ENCODE measurements at places on chromosomes 3 and 15. TPM values are rescaled to one million over a fixed set of nuclear protein-coding genes. Genes with fewer than 3 reads are reported as not detected.

DNA sequence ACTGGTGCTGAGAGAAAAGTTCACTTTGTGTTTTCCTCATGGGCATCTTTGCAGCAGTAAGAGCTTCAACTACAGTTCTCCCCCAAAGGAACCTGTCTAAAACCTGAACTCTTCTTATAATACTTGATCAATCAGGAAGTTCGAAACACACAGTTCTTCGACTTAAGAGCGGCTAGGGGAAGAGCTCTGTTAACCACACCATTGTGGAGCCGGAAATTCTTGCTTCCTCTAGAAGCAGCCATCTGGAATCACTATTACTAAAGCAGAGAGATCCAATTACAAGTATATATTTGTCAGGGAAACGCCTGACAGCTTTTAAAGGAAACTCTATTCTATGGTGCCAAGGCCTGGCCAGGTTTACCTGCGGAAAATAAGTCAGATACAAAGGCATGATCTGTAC, 337.3 kb upstream of the CBLB start:
- DNase-seq = peak; percentile 94
- peak overlapping the region; percentile 25 for H3K4me3 ChIP-seq
- no peaks in the 10 kb centered on the region for H3K27me3 ChIP-seq
- H3K4me1 ChIP-seq = peaks cover 37% of the 10 kb centered on the region

GRCh38 chr3:112302150-112302830, 8.3 kb upstream of the SLC9C1 start:
- no peaks in the 10 kb centered on the region for H3K27me3 ChIP-seq
- peaks cover 25% of the 10 kb centered on the region for H3K4me1 ChIP-seq
- H3K36me3 ChIP-seq = no peaks in the 10 kb centered on the region
- DNase-seq = peak; percentile 22

DNA sequence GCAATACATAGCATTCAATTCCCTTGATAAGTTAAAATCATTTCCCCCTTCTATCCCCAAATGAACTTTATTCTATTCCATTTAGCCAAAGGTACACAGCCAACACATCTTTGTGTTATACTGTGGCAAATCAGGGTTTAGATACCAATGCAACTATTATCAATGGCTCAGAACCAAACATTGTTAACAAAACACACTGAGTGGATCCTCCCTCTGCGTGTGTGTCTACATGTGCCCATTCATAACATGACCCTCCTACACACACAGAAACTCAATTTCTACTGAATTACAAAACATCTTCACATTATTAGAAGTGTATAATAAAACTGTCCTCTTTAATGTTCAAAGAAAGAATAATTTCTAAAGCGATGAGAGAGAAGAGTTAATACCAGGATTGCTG, 1.3 kb downstream of the TTBK2 start:
- peak overlapping the region; percentile 81 for H3K4me3 ChIP-seq
- DNase-seq = no peak
- no peak overlapping the region for H3K27ac ChIP-seq

The CHRFAM7A gene
- not detected for total RNA-seq

The CADM2 gene
- total RNA-seq = 3.7 TPM

GRCh38 chr3:114455432-114455831, 161.6 kb downstream of the TIGIT start:
- H3K27ac ChIP-seq = no peak overlapping the region
- no peaks in the 10 kb centered on the region for H3K36me3 ChIP-seq
- H3K27me3 ChIP-seq = no peaks in the 10 kb centered on the region
- DNase-seq = no peak

GRCh38 chr3:141405025-141405424, 36.7 kb downstream of the ZBTB38 start:
- no peak overlapping the region for H3K27ac ChIP-seq
- peaks cover 9% of the 10 kb centered on the region for H3K36me3 ChIP-seq
- no peak for DNase-seq
- no peak overlapping the region for H3K4me3 ChIP-seq
- H3K27me3 ChIP-seq = no peaks in the 10 kb centered on the region

DNA sequence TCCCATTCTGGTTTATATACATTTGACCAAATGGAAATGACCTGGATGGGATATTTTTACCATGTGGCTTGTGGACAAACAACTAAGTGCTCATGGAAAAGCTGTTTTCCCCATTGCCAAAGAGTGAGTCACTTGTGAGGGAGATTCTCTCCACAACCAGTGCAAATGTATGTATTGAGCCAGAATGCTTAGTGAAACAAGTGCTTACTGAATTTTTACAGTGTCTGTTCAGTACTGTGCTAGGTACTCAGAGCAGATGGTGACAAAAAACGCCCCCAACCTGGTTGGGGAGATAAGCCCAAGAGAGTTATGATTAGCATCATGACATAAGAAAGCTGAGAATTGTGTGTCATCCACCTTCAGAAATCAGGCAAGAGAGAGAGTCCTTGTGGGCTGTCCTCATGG, 2.3 kb downstream of the CHP1 start:
- no peak overlapping the region for H3K4me3 ChIP-seq
- DNase-seq = no peak
- no peak overlapping the region for H3K27ac ChIP-seq
- H3K4me1 ChIP-seq = no peaks in the 10 kb centered on the region
- H3K27me3 ChIP-seq = no peaks in the 10 kb centered on the region

The IQCH gene
- total RNA-seq = 2.5 TPM

- H3K27me3 ChIP-seq = no peaks in the 10 kb centered on the region
- H3K36me3 ChIP-seq = no peaks in the 10 kb centered on the region
- H3K4me3 ChIP-seq = no peak overlapping the region
These were observed 199.5 kb upstream of the LMCD1 start for GRCh38 chr3:8301977-8302735.

GRCh38 chr3:71262364-71263265, 320.9 kb downstream of the FOXP1 start:
- no peak overlapping the region for H3K27ac ChIP-seq
- no peaks in the 10 kb centered on the region for H3K27me3 ChIP-seq
- no peaks in the 10 kb centered on the region for H3K4me1 ChIP-seq
- no peaks in the 10 kb centered on the region for H3K36me3 ChIP-seq
- DNase-seq = no peak

GRCh38 chr3:170528726-170529125, 57.1 kb downstream of the SLC7A14 start:
- DNase-seq = no peak
- H3K27me3 ChIP-seq = no peaks in the 10 kb centered on the region

DNA sequence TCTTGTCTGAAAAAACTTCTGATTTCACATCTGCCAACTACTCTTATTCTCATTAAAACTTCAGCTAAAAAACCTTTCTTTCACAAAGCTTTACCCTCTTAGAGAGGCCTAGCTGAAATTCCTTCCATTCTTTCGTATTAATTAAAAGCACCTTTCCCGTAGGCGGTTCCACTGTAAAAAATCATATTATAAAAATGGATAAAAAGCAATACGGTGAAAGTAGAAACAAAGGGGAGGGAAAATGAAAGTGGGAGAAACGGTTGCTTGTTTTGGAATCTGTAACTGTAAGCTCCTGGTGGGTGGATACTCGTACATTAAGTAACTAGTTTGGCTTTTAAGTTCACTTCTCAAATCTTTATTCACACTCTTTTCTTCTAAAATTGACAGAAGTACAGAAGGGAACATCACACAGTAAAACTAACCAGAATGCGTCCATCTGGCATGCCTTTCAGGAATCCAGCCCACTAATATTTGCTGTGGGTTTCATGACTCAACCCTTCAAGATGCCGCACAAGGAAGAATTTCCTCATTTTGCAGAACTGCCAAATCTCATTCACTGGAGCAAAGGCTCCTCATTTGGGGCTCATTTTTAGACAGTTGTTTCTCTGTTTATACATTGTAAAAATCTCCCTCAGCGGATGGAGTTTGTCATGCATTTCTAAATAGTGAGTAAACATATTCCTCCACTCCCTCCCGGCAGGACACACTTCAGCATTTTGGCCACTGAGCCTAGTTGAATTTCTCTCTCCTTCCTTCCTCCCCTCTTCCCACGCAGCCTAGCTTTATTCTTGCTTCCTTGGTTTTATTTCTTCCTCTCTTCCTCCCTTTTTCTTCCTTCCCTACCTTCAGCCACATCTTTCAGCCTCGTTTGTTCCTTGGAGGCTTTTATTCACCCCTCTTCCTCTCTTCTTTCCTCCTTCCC, 419.5 kb upstream of the NAALADL2 start:
- no peaks in the 10 kb centered on the region for H3K27me3 ChIP-seq
- DNase-seq = peak; percentile 33
- H3K36me3 ChIP-seq = no peaks in the 10 kb centered on the region
- H3K4me3 ChIP-seq = peak overlapping the region; percentile 89

The SI gene
- total RNA-seq = not detected

DNA sequence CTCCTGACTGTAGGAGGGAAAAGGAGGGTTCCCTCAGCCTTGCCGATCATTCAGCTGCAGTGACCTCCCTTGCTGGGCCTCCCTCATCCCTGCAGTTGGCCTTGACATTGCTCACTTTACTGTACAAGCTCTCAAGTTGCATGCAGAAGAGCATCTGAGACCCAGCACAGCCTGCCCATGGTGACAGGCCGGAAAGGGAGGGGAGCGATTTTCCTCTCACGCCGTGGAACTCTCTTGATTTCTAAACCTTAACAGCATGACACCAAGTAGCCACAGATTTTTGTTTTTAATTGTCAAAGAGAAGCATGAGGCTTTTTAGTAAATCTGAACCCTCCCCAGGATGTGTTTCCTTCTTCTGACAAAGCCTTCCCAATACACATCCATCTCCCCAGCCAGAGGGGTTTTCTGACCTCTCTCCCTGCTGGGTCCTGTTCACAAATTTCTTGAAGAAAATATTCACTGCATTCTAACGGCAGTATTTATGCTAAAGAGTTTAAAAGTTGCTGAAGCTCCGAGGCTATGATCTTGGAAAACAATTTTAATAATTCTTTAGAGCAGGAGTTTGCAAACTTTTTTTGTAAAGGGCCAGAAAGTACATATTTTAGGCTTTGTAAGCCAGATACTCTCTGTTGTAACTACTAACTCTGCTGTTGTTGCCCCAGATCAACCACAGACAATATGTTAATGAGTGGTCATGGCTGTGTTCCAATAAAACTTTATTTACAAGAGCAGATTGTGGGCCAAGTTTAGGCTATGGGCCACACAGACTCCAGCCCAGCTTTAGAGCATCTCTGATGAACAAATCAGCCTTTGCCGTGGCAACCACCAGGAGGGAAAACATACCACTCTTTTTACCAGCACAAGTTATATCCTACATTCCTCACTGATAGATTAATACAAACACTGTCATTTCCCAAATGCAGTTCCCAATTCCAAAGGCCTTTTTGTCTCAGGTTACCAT, 34.8 kb downstream of the LMCD1 start:
- no peak overlapping the region for H3K27ac ChIP-seq
- DNase-seq = no peak
- H3K4me3 ChIP-seq = no peak overlapping the region
- no peaks in the 10 kb centered on the region for H3K36me3 ChIP-seq

The CPNE4 gene
- total RNA-seq = 5.7 TPM

- no peaks in the 10 kb centered on the region for H3K27me3 ChIP-seq
- no peak overlapping the region for H3K4me3 ChIP-seq
- no peaks in the 10 kb centered on the region for H3K4me1 ChIP-seq
- H3K27ac ChIP-seq = no peak overlapping the region
- DNase-seq = no peak
These were observed 18.0 kb upstream of the DUT start for GRCh38 chr15:48313216-48313615.

The DOCK3 gene
- 0.59 TPM for total RNA-seq

- H3K27ac ChIP-seq = no peak overlapping the region
- no peak for DNase-seq
- H3K36me3 ChIP-seq = no peaks in the 10 kb centered on the region
- no peaks in the 10 kb centered on the region for H3K4me1 ChIP-seq
These were observed 474.5 kb downstream of the CADM2 start for GRCh38 chr3:85433319-85433718.

The SHC4 gene
- total RNA-seq = 0.73 TPM

DNA sequence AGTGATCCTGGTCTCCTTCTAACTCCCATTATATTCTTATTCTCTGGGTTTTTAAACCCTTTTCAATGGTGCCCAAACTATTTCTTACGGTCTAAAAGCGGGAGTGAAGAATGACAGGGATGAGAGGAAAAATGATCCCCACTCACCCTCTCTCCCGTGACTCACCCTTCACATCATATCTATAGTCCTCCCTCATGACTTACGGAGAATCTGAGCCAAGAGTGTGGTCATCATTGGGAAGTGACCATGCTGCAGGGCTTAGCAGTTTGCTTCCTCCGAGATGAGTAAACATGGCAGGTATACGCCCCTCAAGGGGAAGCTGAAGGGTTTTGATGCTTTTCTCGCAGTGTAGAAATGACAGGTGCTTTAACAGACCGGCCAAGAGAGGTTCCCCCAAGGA, 274.0 kb downstream of the RYR3 start:
- no peaks in the 10 kb centered on the region for H3K4me1 ChIP-seq
- H3K4me3 ChIP-seq = no peak overlapping the region

GRCh38 chr3:79881431-79881830, 113.6 kb upstream of the ROBO1 start:
- DNase-seq = no peak
- H3K27ac ChIP-seq = no peak overlapping the region
- H3K4me3 ChIP-seq = no peak overlapping the region
- H3K36me3 ChIP-seq = no peaks in the 10 kb centered on the region
- no peaks in the 10 kb centered on the region for H3K4me1 ChIP-seq
- H3K27me3 ChIP-seq = no peaks in the 10 kb centered on the region

DNA sequence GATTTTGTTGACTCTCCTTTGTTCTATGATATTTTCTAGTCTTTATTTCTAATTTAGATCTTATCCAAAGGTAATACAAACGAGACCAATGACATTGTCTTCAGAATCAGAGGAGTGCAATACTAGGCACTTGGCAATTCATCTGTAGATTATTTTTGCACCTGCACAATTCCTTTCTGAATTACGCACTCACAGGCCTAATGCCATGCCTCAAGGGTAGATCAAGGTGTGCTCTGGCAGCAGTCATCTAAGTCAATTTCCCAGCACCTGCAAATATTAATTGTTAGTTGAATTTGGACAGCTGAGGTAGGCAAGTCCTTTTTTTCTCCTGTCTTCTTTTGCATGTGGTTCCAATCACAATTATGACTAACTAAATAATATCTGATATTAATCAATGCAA, 653.2 kb downstream of the ROBO2 start:
- no peak overlapping the region for H3K4me3 ChIP-seq
- H3K36me3 ChIP-seq = no peaks in the 10 kb centered on the region
- no peaks in the 10 kb centered on the region for H3K27me3 ChIP-seq
- no peak for DNase-seq
- H3K27ac ChIP-seq = no peak overlapping the region
- H3K4me1 ChIP-seq = no peaks in the 10 kb centered on the region

The RTP4 gene
- not detected for total RNA-seq

The NPAP1 gene
- not detected for total RNA-seq

The PPP1R14D gene
- not detected for total RNA-seq

GRCh38 chr3:43817064-43817463, 126.3 kb downstream of the ABHD5 start:
- no peak overlapping the region for H3K4me3 ChIP-seq
- no peaks in the 10 kb centered on the region for H3K27me3 ChIP-seq
- no peak for DNase-seq
- H3K27ac ChIP-seq = no peak overlapping the region
- no peaks in the 10 kb centered on the region for H3K4me1 ChIP-seq

The SEMA3F gene
- 3.9 TPM for total RNA-seq

The CLDN16 gene
- total RNA-seq = 0.09 TPM

GRCh38 chr3:25820366-25820765, 30.5 kb downstream of the OXSM start:
- peaks cover 16% of the 10 kb centered on the region for H3K4me1 ChIP-seq
- peak; percentile 74 for DNase-seq
- peaks cover 55% of the 10 kb centered on the region for H3K27me3 ChIP-seq
- no peak overlapping the region for H3K4me3 ChIP-seq
- no peaks in the 10 kb centered on the region for H3K36me3 ChIP-seq

All from A673 (cell line).